ENCODE measurements at places on chromosomes 7 and 10.

GRCh38 chr7:84538268-84538667, 343.7 kb upstream of the SEMA3A start:
- DNase-seq, result no peak

GRCh38 chr10:297567-297966, 162.3 kb downstream of the ZMYND11 start:
- no peak for DNase-seq

- no peak for DNase-seq
Measured at GRCh38 chr7:29561271-29561670, 2.4 kb upstream of the PRR15 start.

- no peak for DNase-seq
Measured at GRCh38 chr7:132899833-132900232, 182.1 kb downstream of the CHCHD3 start.

DNA sequence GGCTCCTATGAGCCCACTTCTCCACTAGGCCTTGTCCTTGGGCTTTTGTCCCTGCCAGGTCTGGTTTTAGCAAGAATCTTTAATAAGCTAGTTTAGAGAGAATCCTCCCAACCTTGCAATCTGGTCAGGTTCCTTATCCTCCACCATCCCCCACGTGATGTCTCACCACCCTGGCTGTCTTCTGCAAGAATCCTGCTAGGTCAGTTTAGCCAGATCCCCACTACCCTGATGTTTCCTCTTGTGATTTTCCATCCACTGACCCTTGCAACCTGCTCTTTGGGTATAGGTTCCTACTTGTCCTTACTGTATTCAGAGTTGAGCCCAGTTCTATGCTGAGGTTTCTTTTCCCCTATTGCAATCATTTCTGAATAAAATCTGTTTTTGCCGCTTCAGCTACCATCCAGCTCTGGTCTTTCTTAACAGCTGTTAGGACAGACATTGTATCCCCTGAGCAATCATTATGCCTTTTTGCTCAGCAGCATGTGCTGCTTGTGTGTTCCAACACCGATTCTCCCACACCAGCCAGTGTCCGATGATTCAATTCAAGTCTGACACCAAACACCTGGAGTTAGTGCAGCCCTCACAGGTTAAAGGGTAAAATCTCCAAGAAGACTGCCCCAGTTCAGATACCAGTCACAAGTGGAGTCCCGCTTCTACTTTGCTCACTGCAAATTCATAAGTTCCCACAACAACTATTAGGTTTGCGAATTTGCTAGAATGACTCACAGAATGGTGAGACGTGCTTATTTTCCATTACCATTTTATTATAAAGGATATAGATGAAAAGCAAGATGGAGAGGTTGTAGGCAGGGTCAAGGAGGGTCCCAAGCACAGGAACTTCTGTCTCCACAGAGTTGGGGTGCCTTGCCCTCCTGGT, 62.2 kb upstream of the ADCY1 start:
- DNase-seq, result no peak

- DNase-seq, result no peak
Measured at GRCh38 chr7:75691793-75692543, 46.8 kb downstream of the HIP1 start.

DNA sequence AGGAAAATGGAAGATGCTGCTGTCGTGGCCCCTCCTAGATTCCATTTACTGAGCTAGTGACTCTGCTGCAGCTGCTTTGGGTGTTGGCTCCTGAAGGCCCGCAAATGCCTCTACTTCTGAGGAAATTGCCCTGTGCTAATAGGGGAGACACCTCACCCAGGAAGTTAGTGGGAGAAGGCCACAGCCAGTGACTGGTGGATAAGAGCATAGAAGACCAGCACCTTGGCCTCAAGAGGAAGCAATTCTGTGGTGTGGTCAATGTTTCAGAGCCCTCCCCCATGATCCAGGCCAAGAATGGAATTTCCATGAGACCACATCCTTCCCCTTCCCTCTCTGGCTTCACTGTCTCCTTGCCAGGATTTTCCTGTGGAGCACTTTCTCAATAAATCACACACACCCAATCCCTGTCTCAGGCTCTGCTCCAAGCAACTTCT, 25.0 kb upstream of the FZD1 start:
- DNase-seq, result no peak

DNA sequence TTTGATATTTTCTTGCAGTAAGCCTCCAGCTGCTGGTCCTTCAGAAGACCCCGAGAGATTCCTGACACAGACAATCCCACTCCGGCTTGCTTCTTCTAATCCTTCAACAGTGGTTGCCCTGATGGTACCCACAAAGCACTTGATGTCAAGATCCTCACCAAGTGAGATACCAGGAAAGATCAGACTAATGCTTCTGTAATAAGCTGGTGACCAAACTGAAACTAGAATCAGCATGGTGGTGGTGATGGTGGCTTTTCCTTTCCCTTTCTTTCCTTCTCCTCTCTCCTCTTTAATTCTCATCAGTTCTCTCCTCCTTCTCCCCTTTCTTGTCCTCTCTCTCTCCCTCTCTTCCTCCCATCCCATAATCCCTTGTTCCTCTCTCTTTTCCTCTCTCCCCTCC, 25.8 kb upstream of the CASD1 start:
- DNase-seq, result no peak

GRCh38 chr10:99276848-99277486, 41.3 kb upstream of the HPSE2 start:
- DNase-seq, result no peak

GRCh38 chr10:70331486-70332268, 47.9 kb upstream of the NPFFR1 start:
- DNase-seq, result no peak
